ENCODE measurements at places on chromosomes 1 and 21. TPM values are rescaled to one million over a fixed set of nuclear protein-coding genes. Genes with fewer than 3 reads are reported as not detected.

The TNFRSF18 gene
- 1.9 TPM for total RNA-seq

The CAMTA1 gene
- total RNA-seq, result 80.6 TPM

The TGFBR3 gene
- total RNA-seq, result 8.7 TPM

The FGR gene
- total RNA-seq, result 0.29 TPM

The INKA2 gene
- total RNA-seq, result 0.58 TPM

The VASH2 gene
- total RNA-seq, result under 0.01 TPM

The LCE1E gene
- total RNA-seq, result not detected

The PLD5 gene
- total RNA-seq, result not detected

The GABRD gene
- total RNA-seq, result not detected

The DAB1 gene
- not detected for total RNA-seq

The ANGPTL1 gene
- total RNA-seq, result 6.9 TPM

The CELA3A gene
- not detected for total RNA-seq

The NFIA gene
- total RNA-seq, result 6.7 TPM

The HLX gene
- total RNA-seq, result 43.8 TPM

The DIRAS3 gene
- total RNA-seq, result 13.3 TPM

The LCE1F gene
- not detected for total RNA-seq

All from myometrial cell (primary cell).